ENCODE measurements at places on chromosomes 11 and 22.
A peak's percentile ranks its signal among the peaks of the same experiment; 100 is the strongest.

DNA sequence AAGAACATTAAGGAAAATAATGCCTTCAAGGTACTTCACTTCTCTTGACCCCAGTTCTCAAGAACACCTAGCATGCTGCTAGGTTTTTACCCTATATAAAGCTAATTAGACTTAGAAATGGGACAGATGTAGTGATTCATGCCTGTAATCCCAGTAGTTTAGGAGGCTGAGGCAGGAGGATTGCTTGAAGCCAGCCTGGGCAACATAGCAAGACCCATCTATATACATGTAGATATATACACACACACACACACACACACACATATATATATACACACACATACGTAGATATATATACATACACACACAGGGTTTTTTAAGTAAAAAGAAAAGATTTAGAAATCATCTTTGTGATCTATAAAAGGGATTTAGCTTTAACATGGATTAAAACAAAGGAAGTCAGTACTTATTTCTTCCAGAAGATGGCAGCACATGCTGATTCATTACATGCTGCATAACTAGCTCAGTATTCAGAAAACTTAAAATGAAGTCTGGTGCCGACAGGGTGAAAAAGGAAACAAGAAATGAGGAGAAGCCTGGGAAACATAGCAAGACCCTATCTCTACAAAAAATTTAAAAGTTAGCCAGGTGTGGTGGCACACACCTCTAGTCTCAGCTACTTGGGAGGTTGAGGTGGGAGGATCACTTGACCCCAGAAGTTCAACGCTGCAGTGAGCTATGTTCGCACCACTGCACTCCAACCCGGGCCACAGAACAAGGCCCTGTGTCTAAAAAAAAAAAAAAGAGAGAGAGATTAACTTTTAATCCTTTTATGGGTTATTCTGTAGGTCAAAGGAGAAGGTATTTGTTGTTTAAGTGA lies 28.5 kb upstream of the RBX1 start:
- DNase-seq: peak; percentile 64

- DNase-seq: no peak
Measured at GRCh38 chr11:3000032-3000961, 8.2 kb upstream of the NAP1L4 start.

GRCh38 chr11:114252767-114253166 lies 43.4 kb upstream of the NNMT start:
- no peak for DNase-seq

DNA sequence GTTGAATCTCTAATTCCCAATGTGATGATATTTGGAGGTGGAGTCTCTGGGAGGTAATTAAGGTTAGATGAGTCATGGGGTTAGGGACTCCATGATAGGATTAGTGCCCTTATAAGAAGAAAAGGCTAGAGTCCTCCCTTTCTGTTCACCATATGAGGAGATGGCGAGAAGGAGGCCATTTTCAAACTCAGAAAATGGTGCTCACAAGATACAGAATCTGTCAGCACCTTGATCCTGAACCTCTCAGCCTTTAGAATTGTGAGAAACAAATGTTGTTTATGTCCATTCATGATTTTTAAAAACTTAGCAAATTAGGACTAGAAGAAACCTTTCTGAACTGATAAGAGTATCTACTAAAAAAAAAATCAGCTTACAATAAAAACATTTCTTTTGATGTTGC lies 57.7 kb upstream of the RASSF10 start:
- DNase-seq: no peak

DNA sequence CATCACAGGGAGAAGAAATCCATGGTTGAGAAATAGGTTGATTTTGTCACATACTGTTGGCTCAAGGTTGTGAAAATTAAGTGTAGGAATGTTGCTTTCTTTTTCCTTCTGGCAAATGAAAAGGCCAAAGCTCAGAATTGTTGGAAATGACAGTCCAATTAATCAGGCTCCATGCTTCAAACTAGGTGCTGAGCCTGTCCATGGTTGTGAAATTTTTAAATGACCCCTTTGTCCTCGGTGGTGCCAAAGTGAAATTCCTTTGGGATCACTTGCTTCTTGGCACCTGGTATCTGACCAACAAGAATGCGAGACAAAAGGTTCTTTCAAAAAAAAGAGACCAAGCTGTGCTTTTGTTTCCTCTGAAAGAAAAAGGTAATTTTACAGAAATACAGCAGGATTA lies 451.9 kb downstream of the ETS1 start:
- DNase-seq: no peak

GRCh38 chr11:61026121-61027031 lies 54.9 kb downstream of the CD6 start:
- DNase-seq: no peak

DNA sequence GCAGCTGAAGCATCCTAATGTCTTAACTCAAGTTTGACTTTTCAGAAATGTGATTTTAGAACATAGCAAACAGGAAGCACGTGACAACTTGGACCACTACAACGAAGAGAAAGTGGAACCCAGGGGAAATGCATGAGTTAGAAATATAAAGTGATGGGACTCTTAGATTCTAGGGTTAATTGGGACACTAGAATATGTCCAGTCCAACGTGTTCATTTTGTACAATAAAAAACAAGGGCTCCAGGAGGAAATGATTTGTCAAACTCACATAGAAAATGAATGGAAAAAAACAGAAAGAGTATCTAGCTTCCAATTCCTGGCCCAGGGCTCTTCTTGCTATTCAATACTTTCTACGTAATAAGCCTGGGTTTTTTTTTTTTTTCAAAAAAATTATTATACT lies 30.7 kb downstream of the TIMP3 start:
- no peak for DNase-seq
